Dorsolateral prefrontal cortex (tissue), 122 donors: ENCODE measurements at places on chromosomes 2 and 18.

DNA sequence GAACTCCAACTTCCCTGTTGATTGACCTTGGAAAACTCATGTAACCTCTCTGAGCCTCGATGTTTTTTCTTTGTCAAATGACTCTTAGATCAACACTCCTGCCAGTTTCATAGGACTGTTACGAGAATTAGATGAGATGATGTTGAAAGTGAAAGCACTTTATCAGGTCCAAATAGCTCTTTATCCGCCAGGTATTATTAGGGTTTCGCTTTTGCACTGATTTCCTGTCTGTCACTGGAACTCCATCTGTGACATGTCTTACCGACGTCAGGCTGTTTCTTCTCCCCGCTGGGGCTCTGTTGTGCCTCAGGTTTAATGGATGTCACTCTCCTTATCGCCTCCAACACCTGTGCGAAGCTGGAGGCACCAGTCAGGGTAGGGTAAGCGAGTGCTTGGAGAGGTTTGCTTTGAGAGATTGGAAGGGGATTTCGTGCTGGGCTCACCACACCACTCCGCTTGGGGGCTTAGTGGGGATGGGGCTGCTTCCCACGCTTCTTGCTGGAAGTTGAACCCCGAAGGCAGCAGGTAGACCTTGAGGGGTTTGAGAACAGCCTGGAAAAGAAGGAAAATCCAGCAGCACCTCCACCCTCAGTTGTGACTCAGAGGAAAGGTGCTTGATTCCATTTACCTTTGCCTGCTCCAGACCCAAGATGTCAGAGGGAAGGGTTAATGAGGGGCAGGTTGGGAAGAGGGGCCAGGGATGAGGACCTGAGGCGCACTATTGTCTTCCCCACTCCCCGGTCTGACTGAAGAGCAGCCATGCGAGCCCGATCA is 4.3 kb downstream of the GAD1 start:
- DNase-seq: no peak

DNA sequence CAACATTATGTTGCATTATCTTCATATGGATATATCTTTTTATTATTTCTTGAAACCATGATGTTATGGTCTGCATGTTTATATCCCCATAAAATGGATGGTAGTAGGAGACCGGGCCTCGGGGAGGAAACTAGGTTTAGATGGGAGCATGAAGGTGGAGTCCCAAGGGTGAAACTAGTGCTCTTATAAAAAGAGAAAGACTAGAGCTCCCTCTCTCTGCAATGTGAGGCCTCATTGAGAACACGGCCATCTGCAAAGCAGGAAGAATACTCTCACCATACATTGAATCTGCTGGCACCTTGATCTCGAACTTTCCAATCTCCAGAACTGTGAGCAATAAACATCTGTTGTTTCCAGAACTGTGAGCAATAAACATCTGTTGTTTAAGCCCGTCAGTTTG is 64.0 kb downstream of the NXPH2 start:
- DNase-seq: no peak

GRCh38 chr2:11698009-11698922 is 28.3 kb upstream of the NTSR2 start:
- no peak for DNase-seq

DNA sequence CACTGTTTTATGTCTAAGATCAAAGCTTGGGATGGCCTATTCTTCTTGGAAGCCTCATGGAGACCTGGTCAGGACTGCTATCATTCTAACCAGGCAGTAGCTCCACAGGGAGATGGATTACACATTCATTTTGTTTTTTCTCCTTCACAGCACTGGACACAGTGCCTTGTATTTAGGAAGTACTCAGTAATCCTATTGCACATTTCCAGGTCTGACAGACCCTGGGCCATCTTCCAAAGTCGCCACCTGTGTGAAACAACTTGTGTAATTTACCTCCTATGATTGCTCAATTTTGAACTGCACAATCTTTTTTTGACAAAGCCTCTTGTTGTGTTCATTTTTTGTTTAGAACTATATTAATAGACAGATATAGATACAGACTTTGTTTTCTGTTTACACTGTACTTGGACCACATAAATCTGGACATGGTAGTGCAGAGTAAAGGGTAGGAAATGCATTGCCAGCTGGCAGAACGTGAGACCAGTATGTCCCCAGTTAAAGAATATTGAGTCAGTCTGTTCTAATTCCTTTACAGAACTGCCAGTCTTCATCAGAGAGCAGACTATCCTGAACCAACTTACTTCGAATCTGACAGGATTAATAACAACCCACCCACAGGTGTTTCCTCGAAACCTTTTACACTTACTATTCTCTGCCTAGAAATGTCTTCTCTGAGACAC is 277.8 kb upstream of the CYRIA start:
- DNase-seq: no peak

DNA sequence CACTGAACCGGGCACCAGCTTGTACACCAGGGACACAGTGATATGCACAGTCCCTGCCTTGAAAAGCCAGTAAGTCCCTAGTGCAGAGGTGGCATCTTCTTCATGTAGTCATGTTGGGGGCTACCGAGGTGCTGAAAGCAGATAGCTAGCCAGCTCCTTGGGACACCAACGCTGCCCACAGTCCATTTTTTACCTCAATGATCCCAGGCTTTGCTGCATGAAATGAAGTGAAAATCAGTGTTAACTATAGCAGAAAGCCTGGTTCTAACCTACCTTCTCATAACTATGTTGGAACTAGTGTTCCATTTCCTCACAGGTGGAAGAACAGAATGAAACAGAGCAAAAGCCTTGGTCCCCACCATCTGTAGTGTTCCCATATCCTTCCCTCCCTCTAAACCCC is 66.6 kb upstream of the EML6 start:
- no peak for DNase-seq

DNA sequence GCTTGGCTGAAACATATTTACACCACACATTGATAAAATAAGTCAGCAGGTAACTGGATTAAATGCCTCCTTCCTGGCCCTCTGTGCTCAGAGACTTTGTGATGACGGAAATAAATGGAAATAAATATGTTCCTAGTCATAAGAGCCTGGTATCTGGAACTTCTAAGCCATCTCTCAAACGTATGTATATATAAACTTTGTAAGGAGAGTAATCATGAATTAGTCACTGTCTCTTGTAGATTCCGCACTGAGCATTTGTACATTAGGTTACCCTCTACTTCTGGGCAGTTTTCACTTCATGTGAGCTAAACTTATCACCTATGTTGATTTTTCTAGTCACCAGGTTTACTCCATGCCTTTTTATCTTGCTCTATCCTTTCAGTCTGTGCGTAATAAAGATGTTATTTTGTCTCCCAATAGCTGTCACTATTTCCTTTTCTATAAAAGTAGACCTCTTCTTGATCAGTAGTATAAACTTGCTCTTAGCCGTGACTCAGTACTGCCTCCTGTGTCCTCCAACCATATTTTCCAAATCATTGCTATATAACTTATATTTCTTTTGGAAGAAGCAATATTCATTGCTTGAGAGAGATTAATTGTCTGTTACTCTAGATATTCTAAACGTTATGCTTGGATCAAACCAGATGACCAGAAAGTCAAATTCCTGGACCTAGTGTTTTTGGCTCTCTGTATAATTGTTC is 53.2 kb downstream of the FEZ2 start:
- DNase-seq: no peak

DNA sequence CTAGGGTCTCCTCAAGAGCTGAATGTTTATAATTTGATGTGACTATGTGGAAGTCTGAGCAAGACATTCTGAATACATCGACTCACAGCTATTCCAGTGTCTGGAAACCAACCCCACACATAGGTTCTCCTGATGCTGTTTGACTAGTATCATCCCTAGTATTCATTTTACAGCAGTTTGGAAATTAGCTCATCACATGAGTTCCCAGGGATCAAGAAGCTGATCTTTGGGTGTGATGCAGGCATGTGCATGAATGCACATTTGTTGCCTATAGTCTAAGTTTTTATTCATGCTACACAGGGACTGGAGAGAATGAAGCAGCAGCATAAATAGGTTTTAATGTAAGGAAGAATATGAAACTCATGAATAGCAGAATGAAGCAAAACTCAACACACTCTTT is 284.3 kb upstream of the SPRED2 start:
- no peak for DNase-seq

DNA sequence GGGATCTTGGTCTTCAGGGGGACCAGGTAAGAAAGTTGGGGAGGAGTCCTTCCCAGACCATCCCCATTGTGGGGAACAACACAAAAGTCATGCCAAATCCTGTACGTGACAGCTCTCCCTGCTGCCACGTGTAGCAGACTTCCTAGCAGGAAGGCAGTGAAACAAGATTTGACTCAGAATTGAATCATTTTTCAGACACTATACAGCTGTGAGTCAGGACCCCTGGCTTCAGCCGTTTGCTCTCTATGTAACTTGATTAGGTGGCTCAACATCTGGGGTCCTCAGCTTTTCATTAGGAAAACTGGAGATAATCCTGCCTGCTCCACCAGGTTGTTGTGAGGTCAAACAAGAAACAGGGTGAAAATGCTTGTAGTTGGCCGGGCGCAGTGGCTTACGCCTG is 32.9 kb upstream of the PDCL3 start:
- DNase-seq: no peak

- DNase-seq: no peak
Measured at GRCh38 chr2:10558281-10559030, 110.3 kb upstream of the ODC1 start.
